ENCODE measurements at places on chromosomes 12 and 14.

- no peak for DNase-seq
Observed at GRCh38 chr12:119692410-119692809, 24.5 kb downstream of the PRKAB1 start.

DNA sequence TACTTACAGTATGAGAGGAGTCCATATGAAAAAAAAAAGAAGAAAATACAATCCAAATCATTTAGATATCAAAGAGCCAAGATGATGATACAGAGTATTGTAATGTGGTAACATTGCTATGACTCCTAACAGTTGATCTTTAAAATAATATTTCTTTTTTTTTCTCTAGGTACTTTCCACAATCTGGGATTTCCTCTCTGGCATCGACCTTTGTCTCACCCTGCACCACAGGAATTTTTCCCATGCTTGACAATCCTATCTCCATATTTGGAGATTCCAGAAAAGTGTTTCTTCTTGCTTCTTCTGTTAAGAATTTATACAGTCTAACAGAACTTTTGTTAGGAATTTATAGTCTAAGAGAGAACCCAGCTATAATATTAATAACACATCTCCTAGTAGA lies 184.4 kb downstream of the ITPR2 start:
- DNase-seq: no peak

- DNase-seq: no peak
Observed at GRCh38 chr12:9667403-9668160, 1.9 kb upstream of the CLEC2D start.

DNA sequence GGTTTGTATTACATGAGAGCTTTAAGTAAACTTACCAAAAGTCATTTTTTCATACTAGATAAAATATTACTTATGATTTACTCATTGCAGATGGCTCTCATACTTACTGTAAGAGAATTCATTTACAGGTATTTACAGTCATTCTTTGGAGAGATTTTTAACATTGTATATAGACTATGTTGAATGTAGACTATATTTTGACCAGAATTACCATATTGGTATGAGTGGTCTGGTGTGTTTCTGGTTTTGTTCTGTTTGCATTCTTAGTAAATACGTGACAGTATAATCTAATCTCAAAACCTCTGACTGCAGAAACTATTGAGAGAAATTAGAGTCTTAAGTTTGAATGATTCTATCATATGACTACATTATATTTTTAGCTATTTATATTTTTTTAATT lies 91.1 kb downstream of the USP15 start:
- DNase-seq: no peak
